Activated naive CD4-positive, alpha-beta T cell treated with anti-CD3 and anti-CD28 coated beads, Interleukin-2, amount 50 U/mL, for 72 hours (primary cell): ENCODE measurements at places on chromosomes 3 and 15. TPM values are rescaled to one million over a fixed set of nuclear protein-coding genes. Genes with fewer than 3 reads are reported as not detected.

The ATP8B4 gene
- 10.4 TPM for total RNA-seq

DNA sequence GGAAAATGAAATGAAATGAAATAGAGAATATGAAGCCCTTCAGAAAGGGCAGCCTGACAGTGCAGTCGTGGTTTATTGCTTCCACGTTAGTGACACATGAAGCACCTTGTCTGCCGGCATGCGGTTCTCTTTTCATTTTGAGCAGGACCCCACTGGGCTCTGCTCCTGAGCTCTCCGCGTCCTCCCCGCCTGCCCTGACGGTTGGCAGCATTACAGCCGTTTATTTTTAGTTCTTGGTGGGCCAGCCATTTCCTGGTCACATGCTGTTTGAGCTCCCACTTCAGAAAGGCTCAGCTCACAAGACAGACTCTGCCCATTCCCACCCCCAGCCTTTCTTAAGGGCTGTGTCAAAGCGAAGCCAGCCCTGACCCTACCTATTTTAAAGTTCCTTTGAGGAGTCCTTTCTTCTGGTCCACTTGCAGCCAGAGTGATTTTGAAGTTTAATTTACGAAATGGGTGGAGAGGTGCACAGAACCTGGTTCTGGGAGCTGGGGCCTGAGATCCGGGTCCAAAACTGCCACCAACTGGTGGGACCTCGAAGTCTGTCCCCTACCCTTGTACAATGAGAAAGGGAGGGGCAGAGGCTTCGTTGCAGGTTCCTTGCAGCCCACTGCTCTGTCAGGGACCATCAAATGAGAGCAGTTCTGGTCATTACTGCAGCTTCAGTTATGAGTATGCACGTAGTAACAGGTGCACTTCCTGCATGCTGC lies 60.1 kb downstream of the MGLL start:
- no peak for DNase-seq

DNA sequence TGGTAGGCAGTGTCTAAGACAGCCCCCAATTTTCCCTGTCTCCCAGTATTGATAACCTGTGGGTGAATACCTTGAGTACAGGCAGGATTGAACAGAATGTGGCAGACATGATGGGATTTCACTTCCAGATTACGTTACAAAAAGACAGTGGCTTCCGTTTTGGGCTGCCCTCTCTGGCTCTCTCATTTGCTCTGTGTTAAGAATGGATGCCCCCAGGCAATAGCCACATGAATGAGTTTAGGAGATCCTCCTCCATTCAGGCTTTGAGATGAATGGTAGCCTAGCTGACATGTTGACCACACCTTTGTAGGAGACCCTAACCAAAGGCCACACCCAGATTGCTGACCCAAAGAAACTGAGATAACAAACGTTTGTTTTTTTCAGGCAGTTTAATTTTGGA lies 34.3 kb downstream of the UBXN7 start:
- DNase-seq = no peak

The WDR48 gene
- total RNA-seq = 39.2 TPM

- no peak for DNase-seq
Measured at GRCh38 chr15:58513008-58513407, 81.2 kb downstream of the LIPC start.

DNA sequence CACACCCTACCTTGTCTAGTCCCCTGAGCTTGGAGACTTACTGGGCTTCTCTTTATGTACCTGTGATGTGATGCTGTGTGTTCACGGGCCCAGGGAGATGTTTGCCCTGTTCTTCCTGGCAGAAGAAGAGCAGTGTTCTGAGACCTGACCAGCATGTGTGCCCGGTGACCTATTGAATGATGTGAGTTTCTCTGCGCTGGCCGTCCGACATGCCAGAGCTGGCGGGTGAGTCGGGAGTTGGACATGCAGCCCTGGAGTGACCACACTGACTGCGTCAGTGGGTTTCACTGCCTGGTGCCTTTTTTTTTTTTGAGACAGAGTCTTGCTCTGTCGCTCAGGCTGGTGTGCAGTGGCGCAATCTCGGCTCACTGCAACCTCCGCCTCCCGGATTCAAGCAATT lies 42.3 kb downstream of the CGNL1 start:
- DNase-seq = no peak

DNA sequence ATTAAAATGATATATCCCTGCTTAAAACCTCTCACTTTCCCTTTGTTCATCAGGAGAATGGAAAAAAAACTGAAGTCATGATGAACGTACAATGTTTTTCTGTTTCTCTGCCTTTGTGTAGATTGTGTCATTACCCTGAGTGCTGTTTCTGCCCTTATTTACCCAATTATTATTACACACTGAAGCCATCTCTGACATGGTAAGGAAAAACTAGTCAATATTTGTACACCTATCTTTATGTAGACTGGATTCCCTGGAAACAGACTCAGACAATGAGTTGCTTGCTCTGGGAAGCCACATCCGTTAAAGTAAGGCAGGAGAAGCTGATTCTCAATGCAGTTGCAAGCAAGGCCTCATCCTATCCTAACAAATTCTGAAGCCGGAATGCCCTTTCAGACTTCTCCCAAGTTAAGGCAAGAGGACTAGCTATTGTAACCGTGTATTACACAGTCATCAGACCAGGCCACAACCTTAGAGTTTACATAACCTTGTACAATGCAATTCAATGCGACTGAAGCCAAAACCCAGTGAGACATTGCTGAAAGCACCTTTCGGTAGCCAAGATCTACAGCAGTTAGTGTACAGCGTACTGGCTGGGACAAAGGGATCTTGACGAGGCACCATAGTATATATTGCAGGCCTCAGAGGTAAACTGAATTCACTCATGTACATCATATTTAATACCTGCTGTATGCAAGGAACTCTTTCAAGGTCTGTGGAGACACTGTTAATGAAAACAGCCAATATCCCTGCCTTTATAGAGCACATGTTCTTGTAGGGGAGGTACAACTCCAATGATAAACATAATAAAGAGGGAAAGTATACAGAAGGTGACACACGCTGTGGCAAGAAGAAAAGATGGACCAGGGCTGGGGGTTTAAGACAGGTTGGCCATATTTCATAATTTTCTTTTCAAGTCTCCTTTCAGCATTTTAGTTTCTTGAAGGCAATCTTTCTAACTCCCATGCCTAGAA lies 1040.8 kb upstream of the SEMA6D start:
- no peak for DNase-seq

The ITIH1 gene
- not detected for total RNA-seq

The AGBL1 gene
- not detected for total RNA-seq

The NANOGP8 gene
- not detected for total RNA-seq

DNA sequence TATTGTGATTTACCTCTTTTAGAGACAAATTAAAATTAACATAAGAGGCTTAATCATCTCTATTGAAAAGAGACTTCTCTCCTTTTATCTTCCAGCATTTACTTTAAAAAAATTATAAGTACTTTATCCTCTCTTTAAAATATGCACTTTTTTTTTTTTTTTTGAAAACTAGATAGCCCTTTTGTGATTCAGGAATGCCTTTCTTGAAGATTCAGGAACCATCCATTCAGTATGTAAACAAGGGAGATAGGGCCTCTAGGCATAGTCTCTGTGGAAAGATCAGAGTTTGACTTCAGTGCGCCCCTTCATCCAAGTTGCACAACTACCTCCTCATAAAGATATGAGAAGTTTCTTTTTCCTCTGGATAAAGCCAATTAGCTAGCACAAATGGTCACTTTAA lies 1163.7 kb downstream of the SI start:
- DNase-seq = no peak

DNA sequence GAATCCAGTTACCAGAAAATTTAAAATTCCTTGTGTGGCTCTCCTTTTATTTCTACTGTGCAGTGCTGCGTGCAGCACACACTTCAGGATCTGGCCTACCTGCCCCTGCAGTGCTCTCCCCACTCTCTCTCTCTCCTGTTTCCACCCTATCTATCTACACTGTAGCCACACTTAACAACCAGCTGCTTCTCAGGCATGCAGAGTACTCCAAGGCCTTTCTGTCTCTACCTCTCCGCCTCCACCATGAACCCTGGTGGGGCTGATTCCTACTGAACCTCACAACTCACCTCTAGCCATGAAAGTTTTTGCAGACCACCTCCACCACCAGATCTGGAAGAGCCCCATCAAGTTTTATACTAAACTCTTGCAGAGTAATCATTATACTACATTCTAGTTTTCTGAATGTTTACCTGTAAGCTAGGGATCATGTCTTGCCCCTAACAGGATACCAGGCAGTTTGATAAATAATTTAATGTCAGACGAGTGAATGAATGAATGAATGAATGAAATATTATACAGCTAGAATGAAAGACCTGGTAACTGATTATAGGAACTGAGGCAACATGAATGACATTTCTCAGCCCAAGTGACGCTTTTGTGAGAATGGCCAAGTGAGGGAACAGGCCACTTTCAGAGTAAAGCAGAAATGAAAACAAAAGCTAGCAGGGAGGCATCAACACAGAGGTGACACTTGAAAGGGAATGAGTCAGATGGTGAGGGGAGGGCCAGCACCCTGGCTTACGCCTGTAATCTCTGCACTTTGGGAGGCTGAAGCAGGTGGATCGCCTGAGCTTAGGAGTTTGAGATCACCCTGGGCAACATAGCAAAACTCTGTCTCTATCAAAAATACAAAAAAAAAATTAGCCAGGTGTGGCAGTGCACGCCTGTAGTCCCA lies 363.5 kb downstream of the FOXP1 start:
- peak; percentile 68 for DNase-seq

DNA sequence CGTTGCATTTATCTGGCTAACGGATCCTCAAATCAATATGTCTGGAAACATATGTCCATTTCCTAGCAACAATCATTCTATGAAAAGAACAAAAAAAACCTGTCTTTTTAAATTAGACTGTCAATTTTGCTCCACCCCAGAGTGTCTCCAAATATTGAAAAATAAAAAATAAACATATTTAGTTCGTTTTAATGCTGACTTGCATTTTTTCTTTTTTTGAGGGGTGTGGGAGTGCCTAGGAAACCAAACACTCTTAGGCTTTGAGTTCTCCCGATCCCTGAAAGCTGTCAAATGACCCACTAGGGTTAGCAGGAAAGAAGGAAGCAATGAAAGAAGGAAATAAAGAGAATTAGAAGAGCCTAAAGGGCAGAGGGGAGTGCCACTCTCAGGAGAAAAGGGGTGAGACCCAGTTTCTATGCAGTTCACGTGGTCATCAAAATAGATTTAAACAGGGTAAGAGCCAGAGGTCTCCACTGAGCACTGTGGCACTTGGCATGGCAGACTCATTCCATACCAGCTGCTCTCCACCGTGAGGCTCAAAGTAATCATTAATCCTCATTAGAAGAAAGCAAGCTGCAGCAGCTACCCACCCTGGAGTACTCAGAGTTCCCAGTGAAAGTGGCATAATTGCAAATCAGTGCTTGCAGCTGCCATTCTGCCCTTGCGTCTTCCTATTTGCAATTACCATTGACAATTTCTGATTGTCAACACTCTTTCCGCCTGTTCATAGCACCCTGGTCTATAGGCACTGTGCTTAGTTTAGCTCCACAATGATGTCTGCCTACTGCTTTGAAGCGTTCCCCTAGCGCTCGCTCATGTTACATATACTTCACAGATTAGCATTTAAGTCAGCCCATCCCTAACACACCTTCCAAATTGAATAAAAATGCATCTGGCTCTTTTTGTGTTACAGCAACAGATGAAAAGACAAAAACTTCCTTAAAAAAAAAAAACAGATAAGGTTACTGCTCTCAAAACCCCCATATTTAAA lies 32.3 kb downstream of the PDZRN3 start:
- no peak for DNase-seq

The GPR171 gene
- total RNA-seq = 113 TPM

DNA sequence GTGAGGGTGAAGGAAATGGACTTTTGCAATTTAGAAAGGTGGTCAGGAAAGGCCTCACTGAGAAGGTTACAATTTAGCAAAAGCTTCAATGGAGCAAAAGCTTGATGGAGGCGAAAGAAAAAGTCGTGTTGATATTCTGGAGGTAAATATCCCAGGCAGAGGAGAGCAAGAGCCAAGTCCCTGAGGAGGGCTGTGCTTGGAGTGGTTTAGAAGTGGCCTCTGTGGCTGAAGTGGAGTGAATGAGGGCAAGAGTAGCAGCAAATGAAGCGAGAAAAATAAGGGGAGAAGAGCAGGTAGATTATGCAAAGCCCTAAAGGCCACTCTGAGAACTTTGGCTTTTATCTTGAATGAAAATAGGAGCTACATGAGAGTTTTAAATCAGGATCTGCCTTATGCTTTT lies 54.1 kb downstream of the GUCA1C start:
- DNase-seq = no peak

The SLC22A13 gene
- 1.1 TPM for total RNA-seq

The AGTR1 gene
- total RNA-seq = not detected

The SMCO1 gene
- total RNA-seq = not detected

DNA sequence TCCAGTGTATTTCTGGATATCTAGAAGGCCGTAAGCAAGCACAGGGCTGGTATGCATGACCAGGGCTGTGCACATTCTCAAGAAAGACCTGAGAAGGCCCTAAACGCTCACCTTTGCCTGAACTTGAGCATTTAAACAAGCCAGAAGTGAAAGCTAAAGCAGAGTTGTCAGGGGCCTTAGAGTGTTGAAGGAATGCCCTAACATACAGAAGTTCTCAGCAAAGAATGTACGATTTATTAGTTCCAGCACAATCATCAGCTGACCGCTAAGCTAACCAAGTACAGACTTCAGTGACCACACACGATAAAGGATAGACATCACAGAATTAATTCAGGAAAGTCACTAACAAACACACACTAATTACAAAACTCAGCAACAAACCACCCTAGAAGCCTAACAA lies 8.7 kb downstream of the HLTF start:
- DNase-seq = no peak

- DNase-seq = no peak
Measured at GRCh38 chr15:88693191-88693590, 54.4 kb downstream of the ISG20 start.

DNA sequence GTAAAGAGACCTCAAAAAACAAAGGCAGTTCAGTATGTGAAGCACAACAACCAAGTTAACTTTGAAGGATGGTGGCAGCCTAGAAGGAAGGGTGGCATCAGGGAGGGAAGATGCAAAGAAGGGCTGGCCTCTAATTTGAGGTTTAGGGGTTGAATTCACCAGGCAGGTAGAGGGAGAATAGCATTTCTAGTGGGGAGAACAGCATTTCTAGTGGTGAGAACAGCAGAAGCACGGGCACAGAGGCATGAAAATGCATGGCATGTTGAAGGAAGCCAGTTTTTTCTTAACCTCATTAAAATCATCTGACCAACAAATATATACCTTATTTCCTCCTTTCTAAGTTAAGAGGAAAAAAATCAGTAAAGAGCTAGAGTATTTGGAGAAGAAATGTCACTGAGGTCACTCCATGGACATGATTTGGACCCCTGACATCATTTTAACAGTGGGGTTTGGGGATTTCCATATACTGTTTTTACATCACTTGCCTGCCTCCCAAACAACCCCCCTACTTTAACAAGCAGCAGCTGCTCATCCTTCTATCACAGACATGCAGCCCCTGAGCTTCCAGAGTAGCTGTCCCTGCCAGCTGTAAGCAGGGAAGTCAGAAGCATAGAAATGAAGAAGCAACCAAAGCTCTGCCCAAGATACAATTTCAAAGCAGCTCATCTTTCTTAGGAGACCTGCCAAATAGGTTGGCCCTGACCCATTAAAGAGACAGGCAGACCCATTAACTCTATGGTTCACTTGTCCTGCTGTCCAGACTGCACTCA lies 2.4 kb upstream of the POPDC2 start:
- no peak for DNase-seq

GRCh38 chr3:195178124-195178910 lies 92.6 kb downstream of the XXYLT1 start:
- DNase-seq = no peak
